ENCODE measurements at places on chromosomes 1 and 21.

- no peak for DNase-seq
Measured at GRCh38 chr1:230308039-230308438, 118.1 kb downstream of the PGBD5 start.

- no peak for DNase-seq
Measured at GRCh38 chr1:153801028-153801625, 25.9 kb downstream of the SLC27A3 start.

DNA sequence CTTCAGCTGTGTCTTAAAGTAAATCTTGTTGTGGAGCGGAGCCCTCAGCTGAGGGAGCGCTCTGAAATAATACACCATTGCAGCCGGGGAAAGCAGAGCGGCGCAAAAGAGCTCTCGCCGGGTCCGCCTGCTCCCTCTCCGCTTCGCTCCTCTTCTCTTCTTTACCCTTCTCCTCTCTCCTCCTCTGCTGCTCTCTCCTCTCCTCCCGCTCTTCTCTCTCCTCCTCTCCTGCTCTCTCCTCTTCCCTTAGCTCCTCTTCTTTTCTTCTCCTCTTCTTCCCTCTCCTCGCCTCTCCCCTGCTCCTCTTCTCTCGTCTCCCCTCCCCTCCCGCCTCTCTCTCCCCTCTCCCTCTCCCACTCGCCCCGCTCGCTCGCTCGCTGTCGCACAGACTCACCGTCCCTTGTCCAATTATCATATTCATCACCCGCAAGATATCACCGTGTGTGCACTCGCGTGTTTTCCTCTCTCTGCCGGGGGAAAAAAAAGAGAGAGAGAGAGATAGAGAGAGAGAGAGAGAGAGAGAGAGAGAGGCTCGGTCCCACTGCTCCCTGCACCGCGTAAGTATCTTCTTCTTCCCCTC lies at the start of gene PROX1:
PROX1 (plus strand) TSS at position 47 of the 580 bp plus-strand sequence. CDS start 8,563 bp downstream, outside the sequence.
- DNase-seq: no peak

- DNase-seq: no peak
Measured at GRCh38 chr1:212971312-212971711, 21.0 kb downstream of the VASH2 start.

- no peak for DNase-seq
Measured at GRCh38 chr21:31911138-31911907, 38.5 kb downstream of the HUNK start.

GRCh38 chr21:25862596-25862995 lies 127.8 kb downstream of the GABPA start:
- DNase-seq: no peak

DNA sequence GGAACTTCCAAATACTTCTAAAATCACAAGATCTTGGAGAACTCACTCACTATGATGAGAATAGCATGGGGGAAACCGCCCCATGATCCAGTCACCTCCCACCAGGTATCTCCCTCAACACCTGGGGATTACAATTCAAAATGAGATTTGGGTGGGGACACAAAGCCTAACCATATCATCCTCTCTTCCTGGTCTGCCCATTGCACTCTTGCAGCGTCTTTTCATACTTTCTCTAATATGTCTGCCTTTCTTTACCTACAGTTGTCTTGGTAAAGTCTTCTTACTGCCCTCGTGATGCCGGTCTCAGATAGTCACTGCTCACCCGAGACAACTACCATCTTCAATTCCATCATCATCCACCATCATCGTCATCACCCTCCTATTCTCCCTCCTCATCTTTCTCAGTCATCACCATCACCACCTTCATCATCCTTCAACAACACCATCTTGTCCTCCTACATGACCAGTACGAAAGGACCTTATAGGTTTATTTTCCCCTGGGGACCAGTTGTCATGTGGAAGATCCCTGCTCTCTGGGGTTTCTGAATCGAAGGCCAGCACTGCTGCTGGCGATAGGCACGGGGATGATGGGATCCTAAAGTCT lies 58.5 kb upstream of the CASZ1 start:
- no peak for DNase-seq

DNA sequence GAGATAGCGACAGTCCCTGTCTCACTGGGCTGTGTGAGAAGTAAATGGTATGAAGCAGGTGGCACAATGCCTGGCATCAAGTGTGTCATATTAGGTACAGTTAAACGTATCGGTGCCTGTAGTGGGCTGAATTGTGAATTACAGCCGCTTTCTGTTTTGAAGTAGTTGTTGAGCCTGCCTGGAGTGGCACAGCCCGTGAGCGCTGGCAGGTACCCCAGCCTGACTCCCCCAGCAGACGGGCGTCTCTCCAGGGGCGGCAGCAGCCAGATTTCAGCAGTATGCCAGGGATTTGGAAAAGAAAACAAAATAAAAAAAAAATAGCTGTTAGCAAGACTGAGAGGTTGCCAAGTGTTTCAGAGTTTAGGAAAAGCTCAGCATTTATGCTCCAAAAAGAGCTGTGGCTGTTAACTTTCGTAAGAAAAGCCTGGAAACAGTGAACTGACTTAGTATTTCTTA lies 26.6 kb upstream of the GPR153 start:
- no peak for DNase-seq

DNA sequence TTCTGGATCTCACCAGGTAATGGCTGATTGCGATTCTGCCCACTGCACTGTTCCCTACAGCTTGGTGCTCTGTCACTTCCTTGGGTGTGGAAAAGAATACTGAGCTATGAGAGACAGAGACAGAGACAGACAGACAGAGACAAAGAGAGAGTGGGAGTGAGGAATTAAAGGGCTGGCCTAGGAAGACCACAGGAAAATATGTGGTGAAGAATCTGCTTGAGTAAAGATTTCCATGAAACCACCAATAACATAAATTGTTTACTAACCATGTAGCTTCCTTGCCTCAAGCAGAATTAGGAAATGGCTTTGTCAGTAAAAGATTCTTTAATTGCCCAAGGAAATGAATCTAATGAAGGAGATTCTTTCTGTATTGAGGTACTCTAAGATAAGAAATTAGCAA lies 54.4 kb downstream of the MPZL1 start:
- no peak for DNase-seq

DNA sequence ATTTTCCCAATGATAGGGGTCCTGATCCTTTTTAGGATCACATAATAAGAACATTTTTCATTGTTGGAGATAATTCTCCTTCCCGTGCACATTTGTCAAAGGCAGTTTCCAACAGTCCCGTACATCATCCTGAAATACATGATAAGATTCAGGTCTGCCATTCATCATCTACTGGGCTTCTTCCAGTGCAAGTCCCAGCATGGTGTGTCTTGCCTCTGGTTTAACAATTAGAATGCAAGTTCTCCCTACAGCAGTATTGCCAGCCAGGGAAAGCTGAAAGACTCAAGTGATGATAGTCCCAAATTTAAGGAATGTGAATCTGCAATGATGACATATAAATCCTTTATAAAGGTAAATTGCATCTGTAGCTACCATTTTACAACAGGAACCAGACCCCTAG lies 146.2 kb downstream of the DAB1 start:
- DNase-seq: no peak

DNA sequence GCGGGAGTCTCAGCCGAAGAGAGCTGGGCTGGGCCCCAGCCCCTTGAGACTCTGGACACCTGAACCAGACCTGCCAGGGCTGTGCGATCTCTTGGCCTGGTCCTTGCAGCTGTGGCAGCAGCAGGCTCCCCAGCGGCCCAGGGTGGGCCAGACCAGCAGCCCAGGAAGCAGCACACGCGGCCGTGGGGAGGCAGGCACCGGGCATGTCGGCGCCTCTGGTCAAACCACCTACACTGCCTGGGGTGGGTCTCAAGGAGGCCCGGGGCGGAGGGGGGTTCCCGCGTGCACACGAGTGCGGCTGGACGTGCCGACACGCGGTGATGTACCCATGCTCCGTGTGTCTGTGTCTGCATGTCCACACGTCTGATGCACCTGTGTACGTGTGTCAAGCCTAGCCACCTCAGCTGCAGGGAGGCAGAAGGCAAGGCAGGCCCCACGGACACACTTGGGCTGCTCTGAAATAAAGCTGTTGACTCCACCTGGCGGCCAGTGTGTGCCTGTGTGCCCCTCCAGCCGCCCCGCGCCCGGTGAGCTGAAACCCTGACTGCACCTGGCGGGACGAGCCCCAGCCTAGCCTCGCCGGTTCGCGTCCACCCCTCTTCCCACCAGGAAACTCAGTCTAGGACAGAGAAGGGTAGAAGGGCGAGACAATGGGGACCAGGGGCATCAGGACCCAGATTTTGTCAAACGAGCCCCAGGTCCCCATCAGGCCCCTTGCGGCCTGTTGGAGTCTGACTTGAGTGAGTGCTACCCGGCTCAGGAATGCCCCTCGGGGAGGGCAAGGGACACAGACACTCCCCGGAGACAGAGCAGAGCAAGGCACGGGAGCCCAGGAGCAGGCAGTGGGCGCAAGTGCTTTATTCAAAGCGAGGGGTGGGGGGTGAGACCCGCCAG lies 11.6 kb downstream of the SCNN1D start:
- DNase-seq: no peak

DNA sequence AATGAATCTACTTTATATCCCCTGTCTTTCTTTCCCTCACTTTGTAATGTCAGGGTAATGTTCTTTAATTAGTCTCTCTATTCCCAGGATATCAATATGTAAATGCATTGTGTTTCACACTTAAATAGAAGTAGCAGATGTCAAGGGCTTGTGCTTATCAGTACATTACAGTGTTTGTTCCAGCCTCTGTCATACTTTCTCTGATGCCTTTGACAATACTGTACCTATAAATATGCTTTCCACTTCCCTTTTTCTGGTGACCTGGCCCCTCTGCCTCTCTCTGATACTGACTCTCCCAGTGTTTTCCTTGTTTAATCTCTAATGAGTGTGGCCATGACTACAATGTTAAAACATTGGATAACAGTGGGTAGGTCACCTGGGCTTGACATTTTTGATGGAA lies 862.0 kb upstream of the NEGR1 start:
- no peak for DNase-seq

DNA sequence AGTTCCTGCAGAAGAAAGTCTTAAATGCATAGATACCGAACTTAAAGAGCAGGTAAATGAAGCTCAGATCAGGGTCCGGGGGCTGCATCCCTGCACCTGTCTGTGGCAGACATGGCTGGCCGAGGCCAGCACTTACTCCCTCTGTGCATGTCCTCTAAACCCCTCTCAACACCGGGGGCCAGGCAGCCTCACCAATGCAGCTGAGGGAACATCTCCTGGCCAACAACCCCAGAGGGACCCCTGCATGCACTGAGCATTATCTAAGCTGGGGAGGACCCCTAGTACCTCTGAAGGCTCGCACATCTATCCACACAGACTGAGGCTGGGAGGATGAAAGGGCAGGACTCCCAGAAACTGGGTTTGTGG lies 18.4 kb downstream of the TTC34 start:
- no peak for DNase-seq

DNA sequence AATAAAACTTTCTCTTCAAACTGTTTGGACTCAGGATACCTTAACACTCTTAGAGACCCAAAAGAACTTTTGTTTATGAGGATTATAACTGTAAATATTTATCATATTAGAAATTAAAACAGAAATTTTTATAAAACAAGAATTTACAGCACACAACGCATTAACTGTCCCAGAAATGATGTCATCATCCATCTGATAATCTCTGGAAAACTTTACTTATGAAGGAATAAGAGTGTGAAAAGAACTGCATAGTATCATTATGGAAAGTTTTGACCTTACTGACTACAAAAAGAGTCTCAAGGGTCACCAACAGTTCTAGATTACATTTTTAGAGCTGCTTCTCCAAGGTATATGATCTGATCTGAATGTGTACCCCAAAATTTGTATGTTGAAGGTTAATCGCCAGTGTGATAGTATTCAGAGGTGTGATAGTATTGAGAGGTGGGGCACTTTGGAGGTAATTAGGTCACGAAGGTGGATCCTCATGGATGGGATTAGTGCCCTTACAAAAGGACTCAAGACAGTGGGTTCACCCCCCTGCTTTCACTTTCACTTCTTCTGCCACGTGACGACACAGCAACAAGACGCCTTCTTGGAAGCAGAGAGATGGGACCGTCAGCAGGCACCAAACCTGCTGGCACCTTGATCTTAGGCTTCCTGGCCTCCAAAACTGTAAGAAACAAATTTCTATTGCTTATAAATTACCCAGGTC lies 95.7 kb upstream of the NR5A2 start:
- no peak for DNase-seq

GRCh38 chr1:209015092-209015491 lies 568.4 kb upstream of the CAMK1G start:
- no peak for DNase-seq
